ENCODE measurements at places on chromosomes 2 and 18.
A peak's percentile ranks its signal among the peaks of the same experiment; 100 is the strongest.

GRCh38 chr2:118250001-118250400 is 161.7 kb downstream of the INSIG2 start:
- no peak for DNase-seq

- DNase-seq = no peak
These were observed 75.8 kb downstream of the ARHGEF4 start for GRCh38 chr2:130912471-130912870.

DNA sequence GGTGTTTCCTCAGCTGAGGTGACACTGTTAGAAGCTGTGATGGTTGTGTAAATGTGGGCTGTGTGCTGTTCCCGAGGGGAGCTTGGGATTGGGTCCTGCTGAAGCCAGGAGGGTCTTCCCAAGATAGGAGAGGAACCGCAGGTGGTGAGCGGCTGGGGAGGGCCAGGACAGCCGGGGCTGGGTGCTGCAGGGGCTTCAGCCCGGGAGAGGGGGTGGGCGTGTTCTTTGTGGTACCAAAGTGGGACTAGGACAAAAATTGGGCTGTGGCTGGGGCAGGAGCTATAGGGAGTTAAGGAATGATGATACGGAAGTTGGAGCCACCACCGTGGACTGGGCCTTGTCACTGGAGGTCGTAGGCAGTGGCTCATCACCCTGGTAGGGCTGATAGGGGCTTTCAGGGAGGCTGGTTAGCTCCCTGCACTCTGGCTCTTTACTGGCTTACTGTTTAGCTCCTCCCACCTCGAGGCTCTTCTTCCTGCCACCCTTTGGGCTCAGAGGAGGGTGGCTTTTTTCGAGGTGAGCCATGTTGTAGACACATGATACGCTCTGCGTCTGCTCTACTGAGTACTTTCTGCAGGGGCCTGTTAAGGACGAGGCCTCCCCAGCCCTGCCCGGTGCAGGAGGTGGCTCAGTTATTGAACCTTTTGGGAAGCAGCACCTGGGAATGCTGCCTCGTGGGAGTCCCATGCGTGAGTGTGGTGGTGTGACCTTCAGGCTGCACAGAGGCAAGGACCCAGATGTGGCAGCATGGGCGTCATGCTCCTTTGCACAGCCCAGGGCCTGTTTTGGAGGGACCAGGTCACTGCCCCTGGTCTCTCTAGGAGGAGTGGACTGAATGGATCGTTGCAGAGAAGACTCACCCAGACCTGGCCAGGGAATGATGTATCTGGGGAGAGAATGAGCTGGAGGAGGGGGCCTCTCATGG is 21.6 kb downstream of the ASB1 start:
- DNase-seq = no peak

DNA sequence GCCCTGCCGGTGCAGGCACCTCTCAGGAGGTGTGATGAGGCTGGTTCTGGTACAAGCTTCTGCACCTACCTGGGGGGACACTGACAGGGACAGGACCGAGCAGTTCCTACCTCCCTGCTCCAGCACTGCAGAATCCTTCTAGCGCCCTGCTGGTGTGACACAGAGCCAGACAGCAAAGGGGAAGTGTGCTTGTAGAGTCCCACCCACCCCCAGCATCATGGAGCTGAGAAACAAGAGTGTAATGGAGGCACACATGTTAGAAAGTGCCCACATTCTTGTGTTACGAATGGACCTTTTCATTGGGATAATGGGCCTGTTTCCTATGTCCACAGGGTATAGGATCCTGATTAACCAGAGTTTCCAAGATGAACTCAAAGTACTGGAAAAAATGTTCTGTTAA is 38.3 kb downstream of the OXER1 start:
- no peak for DNase-seq

- DNase-seq = no peak
These were observed 2.2 kb downstream of the TBR1 start for GRCh38 chr2:161418275-161418714.

DNA sequence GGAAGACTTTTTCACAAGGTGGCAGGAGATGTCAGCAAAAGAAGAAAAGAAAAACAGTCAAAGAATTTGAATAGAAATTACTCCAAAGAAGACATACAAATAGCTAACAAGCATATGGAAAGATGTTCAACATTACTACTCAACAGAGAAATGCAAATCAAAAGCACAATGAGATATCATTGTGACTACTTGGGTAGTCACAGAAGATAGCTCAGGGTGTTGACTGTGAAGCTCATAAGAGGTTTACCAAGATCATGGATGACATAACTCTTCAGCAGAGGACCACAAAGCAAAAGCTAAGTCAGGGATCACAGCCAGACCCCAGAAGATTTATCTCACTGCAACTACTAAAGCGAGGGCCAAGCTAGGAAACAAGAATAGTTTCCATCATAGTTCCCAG is 53.0 kb upstream of the TANK start:
- DNase-seq = no peak

GRCh38 chr2:653645-654425 is 23.4 kb downstream of the TMEM18 start:
- no peak for DNase-seq

- DNase-seq = peak; percentile 28
These were observed 136.9 kb downstream of the UXS1 start for GRCh38 chr2:106057206-106057605.

GRCh38 chr2:86491088-86491487 is 49.9 kb downstream of the KDM3A start:
- no peak for DNase-seq

DNA sequence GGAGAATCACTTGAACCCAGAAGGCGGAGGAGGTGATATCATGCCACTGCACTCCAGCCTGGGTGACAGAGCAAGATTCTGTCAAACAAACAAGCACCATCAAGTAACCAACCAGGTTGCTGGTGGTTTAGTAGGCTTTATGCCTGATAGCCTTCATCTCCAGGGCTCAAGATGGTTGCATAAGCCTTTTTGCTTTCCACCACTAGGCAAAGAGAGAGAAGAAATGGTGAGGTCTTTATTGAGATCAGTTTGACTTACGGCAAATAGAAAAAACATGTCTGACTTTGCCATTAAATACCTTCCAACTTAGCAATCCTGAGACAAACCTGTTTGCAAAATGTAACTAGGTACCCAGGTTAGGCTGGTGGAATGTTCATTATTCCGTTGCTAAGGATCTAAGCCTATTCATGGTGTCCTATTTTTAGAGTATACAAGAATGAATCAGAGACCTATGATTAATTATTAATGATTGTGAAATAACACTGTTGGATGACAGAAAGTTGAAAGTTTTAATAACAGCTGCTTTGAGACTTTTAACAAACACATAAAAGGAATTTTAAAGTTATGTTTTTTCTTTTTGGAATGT is 53.5 kb upstream of the SLC38A11 start:
- no peak for DNase-seq

DNA sequence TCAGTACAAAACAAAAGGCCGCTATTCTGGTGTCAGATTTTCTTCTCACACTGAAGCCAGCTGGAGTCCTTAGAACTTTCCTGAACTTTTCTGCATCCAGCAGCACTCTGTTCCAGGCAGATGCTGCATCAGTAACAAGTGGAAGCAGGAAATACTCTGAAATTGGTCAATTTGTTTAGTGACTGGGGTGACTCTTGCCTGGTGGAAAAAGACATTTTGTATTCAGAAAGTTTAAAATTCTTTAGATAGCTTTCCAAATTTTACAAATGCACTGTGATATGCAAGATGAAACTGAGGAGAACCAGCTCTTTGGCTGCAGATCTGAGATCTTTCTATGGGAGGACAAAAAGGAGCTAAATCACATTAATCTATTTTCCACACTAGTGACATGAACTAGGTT is 385.7 kb downstream of the NRXN1 start:
- DNase-seq = no peak

GRCh38 chr2:39913648-39914461 is 134.8 kb upstream of the THUMPD2 start:
- peak; percentile 65 for DNase-seq

DNA sequence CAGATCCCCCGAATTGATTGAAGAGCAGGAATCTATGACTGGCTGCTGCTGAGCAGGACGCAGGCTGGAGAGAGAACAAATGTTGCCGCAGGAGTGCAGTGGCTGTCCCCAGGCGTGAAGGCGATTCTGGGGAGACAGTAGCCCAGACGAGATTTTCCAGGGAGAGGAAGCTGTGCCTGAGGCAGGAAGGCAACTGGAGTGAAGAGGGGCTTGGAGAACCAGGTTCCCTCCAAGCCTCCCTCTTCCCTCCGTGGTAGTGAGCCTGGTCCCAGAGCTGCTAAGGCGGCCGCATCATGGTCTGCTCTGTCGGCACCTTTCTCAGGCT is 1.3 kb upstream of the NPPC start:
- no peak for DNase-seq

- DNase-seq = no peak
These were observed 154.9 kb upstream of the NDUFV2 start for GRCh38 chr18:8947566-8947965.

- DNase-seq = no peak
These were observed 303.4 kb upstream of the NRXN1 start for GRCh38 chr2:51335087-51336058.

- no peak for DNase-seq
These were observed 38.7 kb downstream of the RALBP1 start for GRCh38 chr18:9513971-9514512.

- DNase-seq = no peak
These were observed 71.7 kb downstream of the POLR1A start for GRCh38 chr2:86033751-86034692.

DNA sequence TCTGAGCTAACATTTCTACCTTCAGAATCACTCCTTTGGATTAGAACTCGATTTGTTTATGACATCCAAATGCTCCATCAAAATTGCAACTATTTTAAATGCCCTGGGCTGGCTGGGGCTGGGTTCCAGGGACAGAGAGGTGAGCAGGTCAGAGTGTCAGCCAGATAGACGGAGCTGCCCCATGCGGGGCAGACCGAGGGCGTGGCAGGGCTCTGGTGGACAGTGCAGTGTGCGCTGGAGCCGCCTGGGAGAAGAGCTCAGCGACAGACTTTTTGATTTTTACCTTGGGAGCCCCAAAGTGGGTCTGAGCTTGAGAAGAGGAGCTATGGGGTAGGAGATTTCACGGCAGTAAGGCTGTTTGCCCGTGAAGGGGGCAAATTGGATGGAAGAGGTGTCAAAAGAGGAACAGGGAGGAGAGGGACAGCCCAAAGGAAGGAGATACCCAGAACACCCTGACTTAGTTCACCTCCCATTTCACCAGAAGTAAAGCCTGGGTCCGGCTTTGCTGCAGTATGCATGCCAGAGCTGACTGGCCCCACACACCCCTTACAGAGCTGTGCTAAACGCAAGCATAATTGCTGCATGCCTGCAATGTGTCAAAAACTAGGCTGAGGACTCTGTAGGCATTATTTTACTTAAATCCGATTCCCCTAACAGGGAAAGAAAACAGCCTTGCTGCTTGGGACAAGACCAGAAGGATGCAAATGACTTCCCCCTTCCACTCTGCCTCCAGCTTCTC is 33.7 kb downstream of the EN1 start:
- DNase-seq = no peak

DNA sequence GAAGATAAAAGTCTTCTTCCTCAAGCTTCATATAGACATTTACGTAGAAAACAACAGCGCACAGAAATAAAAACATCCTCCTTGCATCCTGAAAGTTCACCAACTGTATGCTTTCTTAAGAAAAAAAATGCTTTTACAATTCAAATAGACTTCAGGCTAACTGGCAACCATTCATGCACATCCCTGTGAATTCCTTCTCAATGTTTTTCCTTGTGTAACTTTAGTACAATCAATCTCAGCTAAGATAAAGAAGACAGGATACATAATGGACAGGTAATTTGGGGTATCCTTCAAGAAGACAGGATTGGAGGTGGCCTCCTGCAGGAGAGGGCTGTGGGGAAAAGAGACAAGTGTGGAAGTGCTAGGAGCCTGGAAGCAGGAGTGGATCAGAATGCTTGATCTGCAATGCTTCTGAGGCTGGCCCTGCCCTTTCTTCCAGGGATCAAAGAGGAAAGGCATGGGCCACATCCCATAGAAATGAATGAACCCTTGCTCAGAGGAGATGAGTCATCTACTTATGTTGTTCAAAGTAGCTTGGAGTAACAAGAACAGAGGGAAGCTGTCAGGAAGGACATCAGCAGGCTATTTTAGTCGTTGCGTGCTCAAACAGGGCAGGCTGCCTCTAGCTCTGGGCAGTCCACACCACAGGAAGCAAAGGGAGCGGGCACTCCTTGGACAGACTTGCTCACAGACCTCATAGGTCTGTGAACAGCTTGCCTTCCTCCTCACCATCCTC is 126.6 kb downstream of the TMEM131 start:
- peak; percentile 17 for DNase-seq

- DNase-seq = no peak
These were observed at the start of gene TNFAIP6 for GRCh38 chr2:151357359-151357758. TSS of gene TNFAIP6 (plus strand) at chr2:151357592. CDS start at chr2:151357667, 75 bp downstream.

GRCh38 chr18:5962362-5962761 is 67.0 kb upstream of the TMEM200C start:
- no peak for DNase-seq

GRCh38 chr2:71001981-71002570 is 7.4 kb upstream of the TEX261 start:
- DNase-seq = no peak

DNA sequence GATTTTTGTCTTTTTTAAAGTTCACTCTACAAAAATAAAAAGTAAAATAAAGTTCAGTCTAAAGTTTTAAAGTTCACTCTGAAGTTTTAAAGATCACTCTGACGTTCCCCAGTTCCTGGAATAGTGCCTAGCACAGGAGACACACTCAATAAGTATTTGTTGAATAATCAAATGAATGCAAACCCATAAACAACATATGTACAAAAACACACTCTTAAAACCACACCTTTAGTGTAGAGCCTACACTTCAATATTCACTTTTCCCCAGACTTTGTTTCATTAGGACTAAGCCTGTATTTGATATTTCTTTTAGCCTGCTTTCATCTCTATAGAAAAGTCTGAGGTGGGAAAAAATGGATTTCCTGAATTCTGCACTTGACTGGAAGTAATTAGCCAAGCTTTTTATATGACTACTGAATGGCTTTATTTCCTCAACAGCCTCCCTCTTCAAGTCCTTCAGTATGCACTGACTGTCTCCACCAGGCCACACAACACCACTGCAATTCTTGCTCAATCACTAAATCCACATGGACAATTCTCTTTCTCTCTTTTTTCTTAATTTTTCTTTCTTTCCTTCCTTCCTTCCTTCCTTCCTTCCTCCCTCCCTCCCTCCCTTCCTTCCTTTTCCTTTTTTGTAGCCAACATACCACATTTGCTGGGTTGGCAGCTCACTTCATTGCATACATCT is 104.6 kb downstream of the SS18 start:
- no peak for DNase-seq

DNA sequence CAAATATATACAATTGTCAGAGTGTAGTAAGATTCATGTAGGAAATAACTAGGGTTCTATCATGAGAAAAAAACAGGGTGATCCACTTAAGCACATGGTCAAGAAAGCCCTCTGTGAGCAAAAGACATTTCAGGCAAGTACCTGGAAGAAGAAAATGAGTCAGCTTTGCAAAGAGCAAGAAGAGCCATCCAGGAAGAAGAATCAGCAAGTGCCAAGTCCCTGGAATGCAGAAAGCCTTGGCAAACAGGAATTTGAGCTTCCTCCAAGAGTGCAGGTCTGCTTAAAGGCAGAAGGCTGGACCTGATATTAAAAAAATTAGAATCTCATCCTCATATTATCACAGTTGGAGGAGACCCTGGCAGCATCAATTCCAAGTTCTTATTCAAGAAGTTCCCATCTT is 188.5 kb upstream of the CELF4 start:
- DNase-seq = no peak

GRCh38 chr2:28613633-28614501 is 118.0 kb downstream of the PLB1 start:
- DNase-seq = peak; percentile 55

Measured in activated CD4-positive, alpha-beta T cell treated with anti-CD3 and anti-CD28 coated beads, Interleukin-10, Interleukin-2, amounts not matched to agents 100 ng/mL and 50 ng/mL, durations not matched to agents 16 hours and 8 hours (primary cell).